CD4-positive, alpha-beta memory T cell (primary cell): ENCODE measurements at places on chromosomes 6 and 20. TPM values are rescaled to one million over a fixed set of nuclear protein-coding genes. Genes with fewer than 3 reads are reported as not detected.

GRCh38 chr20:37192137-37192854 is 12.9 kb upstream of the MROH8 start:
- DNase-seq, result peak; percentile 54

DNA sequence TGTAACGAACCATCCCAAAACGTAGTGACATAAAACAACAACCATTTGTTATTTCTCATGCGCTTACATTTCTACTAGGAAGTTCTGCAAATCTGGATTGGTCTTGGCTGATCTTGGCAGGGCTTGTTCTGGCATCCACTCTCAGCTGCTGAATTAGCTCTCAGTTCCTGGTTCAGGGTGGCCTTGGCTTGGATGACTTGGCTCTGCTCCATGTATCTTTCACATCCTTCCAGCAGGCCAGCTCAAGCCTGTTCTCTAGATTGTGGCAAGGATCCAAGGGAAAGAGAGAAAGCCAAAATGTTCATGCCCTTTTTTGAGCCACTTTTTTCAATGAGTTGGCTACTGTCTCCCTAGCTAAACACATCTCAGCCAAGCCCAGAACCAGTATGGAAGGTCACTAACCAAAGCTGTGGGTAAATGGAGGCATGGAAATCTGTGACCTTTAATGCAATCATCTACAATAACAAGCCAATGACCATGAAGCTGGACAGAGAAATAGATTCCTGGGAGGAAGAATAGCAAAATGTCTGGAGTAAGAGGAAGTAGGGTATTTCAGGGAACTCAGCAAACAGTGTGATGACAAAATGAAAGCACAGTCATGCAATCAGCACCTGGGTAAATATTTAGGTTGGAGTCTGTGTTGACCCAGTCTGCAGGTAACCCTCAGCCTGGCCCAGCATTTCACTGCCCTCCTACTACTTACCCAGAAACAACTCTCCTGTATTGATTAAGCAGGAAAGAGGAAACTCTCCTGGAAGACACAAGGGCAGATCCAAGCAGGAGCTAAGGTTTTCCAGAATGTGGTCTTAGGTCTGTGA is 32.7 kb upstream of the SNAP25 start:
- DNase-seq, result no peak

DNA sequence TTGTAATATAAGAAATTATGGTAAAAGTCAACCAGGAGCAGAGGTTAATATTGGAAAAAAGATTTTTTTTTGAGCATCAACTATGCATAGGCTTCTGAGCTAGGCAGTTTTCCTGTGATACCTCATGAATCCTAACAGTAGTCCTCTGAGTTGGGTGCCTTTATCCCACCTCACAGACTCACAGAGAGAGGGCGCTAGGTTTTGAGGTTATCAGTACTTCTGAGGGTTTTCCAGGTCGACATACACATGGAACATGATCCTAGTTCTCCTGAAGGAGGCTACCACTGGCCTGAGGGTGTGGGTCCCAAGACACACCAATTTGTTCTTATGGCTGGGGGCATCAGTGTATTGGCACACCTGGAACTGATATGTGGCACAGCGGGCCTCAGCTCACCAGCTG is 358.8 kb upstream of the JAG1 start:
- no peak for DNase-seq

GRCh38 chr6:38187811-38188590 is 368.5 kb downstream of the ZFAND3 start:
- DNase-seq, result no peak

The C6orf52 gene
- total RNA-seq, result 1.2 TPM
